ENCODE measurements at places on chromosomes 6 and 20.
A peak's percentile ranks its signal among the peaks of the same experiment; 100 is the strongest.

DNA sequence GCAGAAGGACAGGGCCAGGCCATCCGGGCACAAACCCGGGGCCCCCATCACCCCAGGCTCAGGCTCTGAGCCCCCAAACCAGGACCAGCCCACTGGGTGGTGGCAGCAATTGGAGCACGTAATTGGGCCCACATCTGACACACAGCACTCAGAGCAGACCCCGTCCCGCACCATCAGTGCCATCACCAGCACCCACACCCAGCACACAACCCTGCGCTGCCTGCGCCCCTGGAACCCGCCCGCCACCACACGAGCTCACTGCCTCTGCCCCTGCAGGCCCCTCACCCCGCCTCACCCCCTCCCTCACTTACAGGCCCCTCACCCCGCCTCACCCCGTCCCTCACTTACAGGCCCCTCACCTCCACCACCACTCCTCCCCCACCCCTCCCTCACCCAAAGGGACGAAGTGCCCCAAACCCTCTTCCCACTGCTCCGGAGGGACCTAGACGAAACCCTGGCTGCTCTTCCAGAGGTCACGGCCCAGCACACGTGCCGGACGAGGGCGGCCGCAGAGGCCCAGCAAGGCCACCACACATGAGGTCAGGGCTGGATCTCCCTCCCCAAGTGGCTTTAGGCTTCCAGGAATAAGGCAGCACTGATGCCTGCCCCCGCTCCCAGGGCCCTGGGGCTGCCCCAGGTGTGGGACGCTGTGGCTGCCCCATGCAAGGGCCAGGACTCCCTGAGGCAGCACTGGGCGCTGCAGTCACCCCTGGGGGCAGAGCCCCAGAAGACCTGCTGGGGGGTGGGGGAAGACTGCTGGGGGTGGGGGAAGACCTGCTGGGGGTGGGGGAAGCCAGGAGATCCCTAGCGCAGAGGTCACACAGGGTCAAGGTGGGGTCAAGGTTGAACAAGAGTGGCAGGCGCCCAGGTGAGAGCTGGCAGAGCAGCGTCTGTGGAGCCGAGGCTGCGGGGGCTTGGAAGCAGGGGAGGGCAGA is 22.4 kb downstream of the KCNQ2 start:
- no peak for DNase-seq

DNA sequence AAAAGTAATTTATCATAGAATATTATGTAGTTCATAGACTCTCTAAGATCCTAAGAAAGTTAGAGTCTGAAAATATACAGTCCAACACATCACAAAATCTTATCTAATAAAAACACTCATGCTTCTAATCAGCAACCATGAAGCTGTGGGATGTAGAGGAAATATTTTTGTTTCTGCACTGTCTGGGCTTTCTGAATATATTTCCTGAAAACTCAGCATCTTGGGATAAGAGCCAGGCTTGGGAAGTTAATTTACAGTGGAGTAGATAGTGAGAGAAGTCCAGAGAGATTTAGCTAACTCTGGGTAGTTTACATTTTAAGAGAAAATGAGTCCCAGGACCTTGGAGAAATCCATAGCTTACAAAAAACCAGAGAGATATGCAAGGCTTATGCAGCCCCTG is 150.4 kb upstream of the BMP5 start:
- DNase-seq: no peak

DNA sequence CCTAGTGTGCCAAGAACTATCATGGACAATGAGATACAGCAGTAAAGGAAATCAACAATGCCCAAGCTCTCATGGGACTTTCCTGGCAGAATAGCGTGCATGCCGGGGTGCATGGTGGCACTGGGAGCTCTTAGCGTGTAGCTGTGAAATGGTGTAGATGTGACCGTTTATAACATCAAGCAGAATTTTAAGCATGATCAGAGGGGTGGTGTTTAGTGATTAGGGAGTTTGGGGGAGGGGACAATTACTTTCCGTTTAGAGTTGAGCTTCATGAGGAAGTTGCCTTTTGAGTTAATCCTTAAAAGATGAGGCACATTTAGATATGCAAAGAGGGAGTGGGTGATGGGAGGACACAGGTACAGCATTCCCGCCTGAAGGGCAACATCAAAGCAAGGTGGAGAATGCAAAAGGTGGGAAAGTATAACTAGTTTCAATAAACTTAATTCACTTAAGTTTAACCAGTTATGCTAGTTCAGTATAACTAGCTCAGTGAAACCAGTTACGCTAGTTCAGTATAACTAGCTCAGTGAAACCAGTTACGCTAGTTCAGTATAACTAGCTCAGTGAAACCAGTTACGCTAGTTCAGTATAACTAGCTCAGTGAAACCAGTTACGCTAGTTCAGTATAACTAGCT is 661.6 kb downstream of the QKI start:
- DNase-seq: no peak

- no peak for DNase-seq
These were observed 73.2 kb downstream of the TRERF1 start for GRCh38 chr6:42378536-42378935.

- peak; percentile 89 for DNase-seq
These were observed 39.3 kb downstream of the ATXN1 start for GRCh38 chr6:16721977-16722376.

DNA sequence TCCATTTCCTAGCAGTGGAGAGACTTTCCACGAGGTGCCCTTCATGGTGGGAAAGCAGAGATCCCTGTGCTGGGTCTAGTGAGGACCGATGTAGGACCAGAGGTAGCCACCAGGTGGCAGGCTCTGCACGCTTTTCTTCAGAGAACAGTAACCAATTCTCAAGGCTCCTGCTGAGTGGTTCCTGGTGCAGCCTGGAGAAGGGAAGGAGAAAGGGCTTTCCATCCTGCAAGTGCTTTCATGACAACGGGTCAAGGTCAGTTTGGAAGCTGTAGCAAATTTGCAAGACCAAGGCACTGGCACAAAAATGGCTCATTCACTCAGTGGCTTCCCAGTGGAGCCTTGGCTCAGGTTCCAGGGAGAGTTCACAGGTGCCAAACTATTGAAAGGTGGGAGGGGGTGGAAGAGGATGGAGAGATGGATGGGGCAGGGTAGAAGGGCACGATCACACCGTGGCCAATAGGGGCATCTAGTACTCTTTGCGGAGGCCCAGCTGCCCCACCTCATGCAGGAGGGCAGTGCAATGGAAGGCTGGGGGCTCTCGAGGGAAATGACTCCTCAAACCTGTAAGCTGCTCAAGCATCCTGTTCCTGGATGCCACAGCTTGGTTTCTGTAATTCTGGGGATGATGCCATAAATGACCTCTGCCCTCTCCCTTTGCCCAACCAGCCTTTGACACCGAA is 25.5 kb upstream of the KCNK16 start:
- peak; percentile 58 for DNase-seq

GRCh38 chr6:14784596-14785492 is 461.0 kb upstream of the JARID2 start:
- DNase-seq: peak; percentile 63

GRCh38 chr6:98516866-98517265 is 317.5 kb upstream of the POU3F2 start:
- no peak for DNase-seq

- no peak for DNase-seq
These were observed 228.0 kb upstream of the TAB2 start for GRCh38 chr6:149089510-149089909.
